ENCODE measurements at places on chromosomes 5 and 9.

DNA sequence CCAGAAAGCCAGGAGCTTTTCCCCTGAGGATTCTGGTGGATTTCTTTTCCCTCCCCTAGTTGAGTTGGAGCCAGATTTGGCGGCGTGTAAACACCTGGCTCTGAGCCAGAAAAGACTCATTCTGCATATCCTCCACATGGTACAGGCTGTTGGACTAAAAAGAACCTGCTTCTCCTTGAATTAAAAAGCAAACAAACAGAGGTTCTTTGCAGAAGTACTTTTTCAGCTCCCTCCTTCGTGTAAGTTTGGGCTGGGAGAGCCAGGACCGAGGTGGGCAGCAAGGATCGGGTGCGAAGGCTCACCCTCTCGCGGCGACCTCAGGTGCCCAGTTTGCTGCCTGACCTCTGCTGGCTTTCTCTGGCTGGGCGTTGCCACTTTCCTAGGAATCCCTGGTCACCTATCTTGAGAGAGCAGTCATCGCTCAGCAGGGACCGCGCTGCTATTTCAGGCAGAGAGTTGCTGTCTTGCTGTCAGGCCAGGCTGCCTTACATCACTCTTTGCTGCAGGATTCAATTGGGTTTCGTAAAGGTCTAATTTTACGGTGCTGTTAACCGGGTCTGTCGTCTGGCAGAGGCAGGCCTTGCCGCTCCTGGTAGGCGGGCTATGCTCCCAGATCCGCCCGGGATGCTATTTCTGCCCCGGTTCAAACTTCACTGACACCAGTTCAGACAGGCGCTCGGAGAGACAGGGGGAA lies 3.2 kb downstream of the PAPPA start:
- DNase-seq = peak; percentile 91

DNA sequence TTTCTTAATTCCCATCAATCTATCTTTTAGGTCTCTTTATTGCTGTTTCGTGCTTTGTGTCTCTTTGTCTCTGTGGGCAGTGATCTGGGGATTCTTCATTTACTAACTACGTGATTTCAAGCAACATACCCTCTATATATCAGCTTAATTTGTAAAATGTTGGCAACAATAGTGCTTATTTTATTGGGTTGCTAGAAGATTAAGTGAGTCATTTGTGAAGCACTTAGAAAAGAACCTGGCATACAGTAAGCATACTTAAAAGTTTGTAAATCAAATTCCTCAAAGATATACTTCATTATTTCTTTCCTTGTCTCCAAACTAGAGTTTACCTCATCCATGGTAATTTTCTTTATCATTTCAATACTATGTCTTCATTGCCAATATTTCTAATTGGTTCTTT lies 669.7 kb downstream of the MAT2B start:
- peak; percentile 39 for DNase-seq

DNA sequence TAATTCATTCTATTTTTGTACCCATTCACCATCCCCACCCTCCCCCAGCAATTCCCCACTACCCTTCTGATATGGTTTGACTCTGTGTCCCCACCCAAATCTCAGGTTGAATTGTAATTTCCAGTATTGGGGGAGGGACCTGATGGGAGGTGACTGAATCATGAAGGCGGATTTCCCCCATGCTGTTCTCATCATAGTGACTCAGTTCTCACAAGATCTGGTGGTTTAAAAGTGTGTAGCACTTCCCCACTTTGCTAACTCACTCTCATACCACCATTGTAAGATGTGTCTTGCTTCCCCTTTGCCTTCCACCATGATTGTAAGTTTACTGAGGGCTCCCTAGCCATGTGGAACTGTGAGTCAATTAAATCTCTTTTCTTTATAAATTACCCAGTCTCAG lies 25.9 kb upstream of the TESK1 start:
- no peak for DNase-seq

GRCh38 chr5:168850683-168851082 lies 271.5 kb upstream of the PANK3 start:
- no peak for DNase-seq

- DNase-seq = peak; percentile 93
Observed at GRCh38 chr9:91164724-91165520, 196.8 kb downstream of the AUH start.

All from fibroblast of skin of scalp (primary cell).